ENCODE measurements at places on chromosomes 6 and 20. TPM values are rescaled to one million over a fixed set of nuclear protein-coding genes. Genes with fewer than 3 reads are reported as not detected.

ID1 gene
- 114 TPM for total RNA-seq

OR2B6 gene
- not detected for total RNA-seq

SPATS1 gene
- total RNA-seq: not detected

AHI1 gene
- total RNA-seq: 47.1 TPM

HLA-DOB gene
- total RNA-seq: 0.68 TPM

KIF25 gene
- 0.54 TPM for total RNA-seq

RUNX2 gene
- total RNA-seq: 4.7 TPM

DNA sequence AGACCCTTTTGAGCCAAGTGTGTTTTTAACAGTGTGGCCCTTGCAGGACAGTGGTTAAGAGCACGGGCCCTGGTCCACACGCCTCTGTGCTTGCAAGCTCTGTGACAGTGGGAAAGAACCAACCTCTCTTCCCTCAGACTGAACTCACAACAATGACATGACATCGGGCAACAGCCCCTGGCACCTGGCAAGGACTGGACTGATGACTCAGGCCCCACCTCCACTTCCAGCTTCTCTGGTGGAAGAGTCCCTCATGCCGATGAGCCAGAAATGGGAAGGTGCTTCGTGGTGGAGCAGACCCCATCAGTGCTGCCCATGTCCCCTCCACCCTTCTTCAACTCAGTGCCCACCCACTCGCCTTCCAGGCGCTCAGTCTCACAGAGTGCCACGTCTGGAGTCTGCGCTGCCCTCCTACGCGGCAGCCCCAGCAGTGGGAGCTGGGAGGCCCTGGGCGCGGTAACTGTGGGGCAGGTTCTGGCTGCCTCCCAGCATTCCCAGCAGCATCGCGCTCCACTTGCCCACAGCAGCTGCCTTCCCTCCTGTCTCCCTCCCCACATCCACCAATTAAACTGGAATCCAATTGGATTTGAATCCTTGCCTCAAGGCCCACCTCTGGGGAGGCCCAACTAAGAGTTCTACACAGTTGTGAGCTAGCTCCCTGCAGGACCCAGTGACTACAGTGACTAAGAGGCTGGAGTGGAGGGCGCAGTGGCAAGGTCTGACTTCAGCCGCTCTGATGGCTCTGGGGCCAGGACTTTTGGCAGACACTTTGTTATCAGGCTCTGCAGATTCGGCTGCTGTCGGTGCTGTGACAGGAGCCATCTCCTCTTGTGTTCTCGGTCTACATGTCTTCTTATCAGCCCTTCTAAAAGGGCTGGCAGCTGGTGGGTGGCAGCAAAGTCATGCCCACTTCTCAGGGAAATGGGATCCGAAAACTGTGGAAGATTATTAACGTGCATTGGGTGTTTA, 156.8 kb upstream of the MLN start:
- H3K4me1 ChIP-seq: no peaks in the 10 kb centered on the region
- no peak for DNase-seq
- H3K36me3 ChIP-seq: no peaks in the 10 kb centered on the region

- no peak overlapping the region for H3K4me3 ChIP-seq
- H3K27ac ChIP-seq: no peak overlapping the region
- H3K4me1 ChIP-seq: no peaks in the 10 kb centered on the region
- H3K36me3 ChIP-seq: no peaks in the 10 kb centered on the region
Measured at GRCh38 chr20:11981366-11981947, 63.8 kb downstream of the BTBD3 start.

DNA sequence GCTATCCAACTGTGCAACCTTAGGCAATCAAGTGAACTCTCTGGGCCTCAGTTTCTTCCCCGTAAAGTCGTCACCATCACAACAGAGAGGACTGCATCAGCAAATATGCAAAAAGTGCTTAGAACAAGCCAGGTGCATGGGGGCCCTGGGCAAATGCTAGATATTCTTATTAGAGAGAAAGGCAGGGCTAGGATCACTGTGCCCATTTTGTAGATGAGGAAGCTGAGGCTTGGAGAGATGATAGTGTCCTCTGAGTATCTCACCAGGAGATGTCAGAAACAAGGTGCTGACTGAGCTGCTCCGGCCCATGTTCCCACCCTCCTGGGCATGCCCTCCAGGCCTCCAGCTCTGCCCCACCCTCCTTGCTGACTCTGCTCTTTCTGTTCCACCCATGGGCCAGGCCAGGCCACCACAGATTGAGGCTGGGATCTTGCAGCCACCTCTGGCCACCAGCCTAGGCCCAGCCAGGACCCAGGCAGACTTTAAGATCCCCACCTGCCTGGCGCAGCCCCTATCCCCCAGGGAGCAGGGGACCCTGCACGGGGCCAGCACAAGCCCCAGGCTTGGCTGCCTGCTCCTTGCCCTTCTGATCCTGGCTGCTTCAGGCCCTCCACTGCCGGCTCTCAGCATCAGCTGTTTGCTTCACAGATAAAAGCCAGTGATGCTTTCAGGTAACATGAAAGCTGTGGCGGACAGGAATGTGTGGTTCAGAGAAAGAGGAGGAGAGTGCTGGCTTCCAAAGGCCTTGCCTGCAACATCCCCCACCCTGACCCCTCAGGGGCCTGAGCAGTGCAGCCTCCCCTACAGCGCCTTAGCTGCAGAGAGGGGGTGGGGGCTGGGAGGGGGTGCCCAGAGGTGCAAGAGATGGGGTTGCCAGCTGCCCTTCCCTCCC, 47.6 kb downstream of the GRM4 start:
- H3K36me3 ChIP-seq: no peaks in the 10 kb centered on the region
- DNase-seq: no peak
- H3K4me3 ChIP-seq: no peak overlapping the region
- H3K27ac ChIP-seq: no peak overlapping the region
- H3K27me3 ChIP-seq: peaks cover 42% of the 10 kb centered on the region
- H3K4me1 ChIP-seq: no peaks in the 10 kb centered on the region

DNA sequence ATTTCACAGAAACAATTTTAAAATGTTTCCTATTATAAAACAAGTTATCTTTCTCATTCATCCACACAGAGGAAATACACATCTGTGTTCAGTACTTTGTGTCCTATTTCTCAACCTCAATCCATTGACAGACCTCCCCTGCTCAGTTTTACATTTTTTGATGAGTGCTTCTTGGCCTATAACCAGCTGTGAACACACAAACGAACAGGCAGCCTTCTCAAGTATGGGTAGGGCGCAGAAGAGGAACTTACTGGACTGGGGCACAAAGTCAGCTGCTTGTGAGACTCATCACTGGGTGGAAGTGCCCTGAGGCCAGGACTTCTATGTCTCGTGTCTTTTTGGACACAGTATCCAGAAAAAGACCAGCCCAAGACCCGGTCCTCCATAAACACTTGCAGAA, 2.8 kb downstream of the RPS6KA2 start:
- H3K4me3 ChIP-seq: no peak overlapping the region
- H3K27me3 ChIP-seq: no peaks in the 10 kb centered on the region
- no peaks in the 10 kb centered on the region for H3K36me3 ChIP-seq
- peak; percentile 79 for DNase-seq

GRCh38 chr20:31260326-31260932, 3.0 kb downstream of the DEFB115 start:
- no peaks in the 10 kb centered on the region for H3K36me3 ChIP-seq
- DNase-seq: no peak
- H3K27ac ChIP-seq: no peak overlapping the region
- H3K4me3 ChIP-seq: no peak overlapping the region
- H3K27me3 ChIP-seq: no peaks in the 10 kb centered on the region
- H3K4me1 ChIP-seq: no peaks in the 10 kb centered on the region

- H3K4me3 ChIP-seq: no peak overlapping the region
- H3K27ac ChIP-seq: no peak overlapping the region
- no peaks in the 10 kb centered on the region for H3K27me3 ChIP-seq
- H3K4me1 ChIP-seq: no peaks in the 10 kb centered on the region
Measured at GRCh38 chr6:723540-723939, 30.6 kb upstream of the EXOC2 start.

GRCh38 chr6:12371641-12372146, 81.5 kb downstream of the EDN1 start:
- H3K4me1 ChIP-seq: no peaks in the 10 kb centered on the region
- no peak overlapping the region for H3K4me3 ChIP-seq
- no peaks in the 10 kb centered on the region for H3K36me3 ChIP-seq
- H3K27me3 ChIP-seq: no peaks in the 10 kb centered on the region
- no peak overlapping the region for H3K27ac ChIP-seq

DNA sequence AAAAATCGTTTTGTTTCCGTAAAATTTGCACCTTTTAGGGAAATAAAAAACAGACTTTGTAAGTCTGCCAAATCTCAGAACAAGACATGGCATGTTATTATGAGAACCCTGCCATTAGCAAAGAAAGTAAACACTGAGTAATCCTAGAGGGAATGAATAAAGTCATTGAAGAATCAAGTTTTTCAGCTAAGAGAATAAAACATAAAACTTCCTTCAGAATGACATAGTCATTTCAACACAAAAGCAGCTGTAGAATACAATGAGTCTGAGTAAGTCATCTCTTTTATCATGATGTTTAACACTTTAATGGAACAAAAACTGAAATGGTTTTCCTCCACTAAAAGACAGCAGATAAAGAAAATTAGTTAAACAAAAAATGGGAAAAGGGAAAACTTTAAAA, 10.3 kb upstream of the DST start:
- DNase-seq: no peak
- H3K27me3 ChIP-seq: no peaks in the 10 kb centered on the region
- no peak overlapping the region for H3K27ac ChIP-seq
- H3K4me3 ChIP-seq: no peak overlapping the region
- no peaks in the 10 kb centered on the region for H3K36me3 ChIP-seq
- peaks cover 51% of the 10 kb centered on the region for H3K4me1 ChIP-seq

GRCh38 chr6:163892824-163893561, 478.5 kb downstream of the QKI start:
- H3K27me3 ChIP-seq: no peaks in the 10 kb centered on the region
- DNase-seq: no peak
- no peaks in the 10 kb centered on the region for H3K4me1 ChIP-seq
- H3K36me3 ChIP-seq: no peaks in the 10 kb centered on the region

DNA sequence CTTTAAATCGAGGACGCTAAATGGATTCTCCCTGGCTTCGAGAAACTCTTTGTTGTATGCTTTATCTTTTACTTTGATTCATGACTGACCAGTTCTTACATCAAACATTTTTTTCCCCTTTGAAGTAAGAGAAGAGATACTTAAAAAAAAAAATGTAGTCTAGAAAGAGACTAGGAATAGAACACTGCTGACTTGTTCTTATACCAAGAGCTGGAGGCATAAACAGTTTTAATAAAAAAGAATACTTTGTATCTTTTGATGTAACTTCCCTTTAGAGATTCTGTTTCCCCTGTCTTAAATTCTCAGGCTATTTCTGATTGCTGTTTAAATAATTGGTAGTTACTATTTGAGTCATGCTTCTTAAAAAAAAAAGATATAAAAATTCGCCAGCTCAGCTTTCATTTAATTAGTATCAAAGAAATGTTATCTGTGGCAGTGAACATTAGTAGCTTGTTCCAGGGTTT, 4.8 kb downstream of the ASXL1 start:
- H3K36me3 ChIP-seq: no peaks in the 10 kb centered on the region
- H3K27me3 ChIP-seq: no peaks in the 10 kb centered on the region
- no peak overlapping the region for H3K4me3 ChIP-seq
- no peak for DNase-seq
- H3K4me1 ChIP-seq: peaks cover 87% of the 10 kb centered on the region

DNA sequence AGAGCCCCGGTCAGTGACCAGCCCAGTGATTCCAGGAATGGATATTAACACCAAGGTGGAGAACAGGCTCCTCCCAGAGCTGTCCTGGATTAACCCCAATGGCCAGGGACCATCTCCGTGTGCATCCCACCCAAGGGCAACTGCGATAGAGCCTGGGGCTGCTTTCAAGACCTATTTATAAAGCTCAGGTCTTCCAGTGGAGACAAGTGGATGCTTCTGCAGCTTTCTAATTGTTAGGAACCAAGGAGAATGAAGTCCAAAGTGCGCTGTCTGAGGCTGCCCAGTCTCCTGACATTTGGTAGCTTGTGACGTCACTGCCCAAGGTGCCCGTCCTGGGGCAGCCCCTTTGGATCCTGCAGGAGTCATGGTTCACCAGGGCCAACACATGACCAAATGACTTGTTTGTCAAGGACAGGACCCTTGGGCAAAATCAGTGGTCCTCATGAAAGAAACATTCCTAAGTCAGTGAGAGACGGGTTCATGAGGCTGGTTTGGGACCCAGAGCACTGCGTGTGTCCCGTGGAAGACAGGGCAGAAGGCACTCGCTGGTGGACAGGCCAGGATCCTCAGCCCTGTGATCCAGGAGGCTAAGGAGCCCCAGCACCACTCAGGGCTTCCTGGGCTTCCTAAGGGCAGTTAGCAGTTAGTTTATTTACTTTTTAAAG, 174.9 kb downstream of the ANKRD60 start:
- no peak overlapping the region for H3K4me3 ChIP-seq
- DNase-seq: no peak
- no peaks in the 10 kb centered on the region for H3K27me3 ChIP-seq

GRCh38 chr6:15244620-15245360, 1.1 kb upstream of the JARID2 start:
- no peaks in the 10 kb centered on the region for H3K36me3 ChIP-seq
- H3K4me1 ChIP-seq: peaks cover 9% of the 10 kb centered on the region
- peak overlapping the region; percentile 88 for H3K4me3 ChIP-seq

DNA sequence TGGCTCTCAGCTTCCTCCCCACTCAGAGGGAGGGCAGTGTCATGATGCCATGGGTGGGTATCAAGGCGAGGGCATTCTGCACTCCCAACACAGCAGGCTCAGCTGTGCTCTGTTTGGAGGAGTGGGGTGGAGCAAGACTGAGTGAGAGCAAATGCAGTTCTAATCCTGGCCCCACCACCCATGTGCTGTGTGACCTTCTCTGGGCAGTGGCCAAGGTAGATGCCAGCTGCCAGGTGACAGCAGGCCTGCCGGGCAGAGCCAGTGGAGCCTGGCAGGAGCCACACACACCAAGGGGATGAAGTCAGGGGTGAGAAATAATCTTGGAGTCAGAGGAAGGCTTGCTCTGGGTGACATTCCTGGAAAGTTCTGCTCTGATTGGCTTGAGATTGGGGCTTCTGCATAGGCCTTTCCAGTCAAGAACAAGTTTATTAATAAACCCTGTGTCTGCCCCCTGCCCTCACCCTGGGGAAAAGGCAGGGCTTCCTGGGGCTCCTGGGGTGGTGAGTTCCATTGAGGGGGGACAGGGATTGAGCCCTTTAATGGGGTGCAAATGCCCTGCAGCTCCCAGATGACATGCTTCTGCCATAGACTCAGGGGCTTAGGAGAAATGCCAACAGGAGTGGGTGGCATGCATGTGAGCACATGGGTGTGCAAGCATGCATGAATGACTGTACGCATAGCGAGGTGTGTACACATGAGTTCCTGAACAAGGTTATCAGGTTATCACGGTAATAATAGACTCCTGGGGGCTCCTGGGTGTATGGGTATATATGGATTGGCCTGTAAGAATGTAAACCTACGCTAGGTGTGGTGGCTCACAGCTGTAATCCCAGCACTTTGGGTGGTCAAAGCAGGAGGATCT, 134.2 kb downstream of the MRPL14 start:
- DNase-seq: peak; percentile 46
- peaks cover 27% of the 10 kb centered on the region for H3K4me1 ChIP-seq
- H3K27me3 ChIP-seq: no peaks in the 10 kb centered on the region
- no peak overlapping the region for H3K4me3 ChIP-seq
- no peaks in the 10 kb centered on the region for H3K36me3 ChIP-seq

- H3K36me3 ChIP-seq: no peaks in the 10 kb centered on the region
- H3K4me1 ChIP-seq: peaks cover 54% of the 10 kb centered on the region
- DNase-seq: no peak
- peak overlapping the region; percentile 96 for H3K27ac ChIP-seq
Measured at GRCh38 chr6:75203721-75204120, 2.1 kb downstream of the COL12A1 start.
